ENCODE measurements at places on chromosomes 11 and 22.

DNA sequence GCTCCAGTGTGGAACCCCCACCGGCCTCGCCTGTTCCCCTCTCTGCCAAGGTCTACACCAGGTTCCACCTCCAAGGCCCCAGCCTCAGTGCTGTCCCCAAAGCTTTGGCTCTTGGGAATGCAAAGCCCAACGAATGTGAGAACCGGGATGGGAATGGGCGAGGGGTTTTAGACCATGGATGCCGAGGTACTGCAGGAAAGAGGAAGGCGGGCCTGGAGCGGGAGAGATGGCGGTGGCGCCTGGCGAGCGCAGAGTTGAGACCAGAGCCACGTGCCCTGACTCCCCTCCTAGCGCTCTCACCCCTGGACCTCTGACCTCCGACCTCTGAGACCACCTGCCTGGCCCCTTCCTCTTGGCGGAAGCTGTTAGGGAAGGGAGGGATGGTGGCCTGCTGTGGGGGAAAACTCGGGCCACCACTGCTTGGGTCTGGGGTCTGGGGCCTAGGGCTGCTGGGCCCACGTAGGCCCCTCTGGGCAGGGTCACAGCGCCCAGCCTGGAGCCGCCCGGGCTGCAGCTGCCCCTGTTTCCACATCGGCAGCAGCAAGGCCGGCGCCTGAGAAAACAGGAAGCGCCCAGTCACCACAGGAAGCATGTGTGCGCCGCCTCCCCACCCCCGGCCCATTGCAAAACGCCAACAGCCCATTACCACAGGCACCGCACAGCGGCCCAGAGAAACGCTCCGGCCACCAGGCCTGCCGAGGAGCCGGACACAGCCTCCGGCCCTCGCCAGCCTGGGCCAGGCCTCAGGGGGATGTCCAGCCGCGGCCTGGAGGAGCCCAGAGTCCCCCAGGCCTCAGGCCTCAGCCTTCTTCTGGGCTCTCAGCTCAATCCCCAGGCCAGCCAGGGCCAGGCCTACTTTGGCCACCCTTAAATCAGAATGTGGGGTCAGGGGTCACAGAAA is 13.8 kb upstream of the SLC39A13 start:
- no peak for DNase-seq

DNA sequence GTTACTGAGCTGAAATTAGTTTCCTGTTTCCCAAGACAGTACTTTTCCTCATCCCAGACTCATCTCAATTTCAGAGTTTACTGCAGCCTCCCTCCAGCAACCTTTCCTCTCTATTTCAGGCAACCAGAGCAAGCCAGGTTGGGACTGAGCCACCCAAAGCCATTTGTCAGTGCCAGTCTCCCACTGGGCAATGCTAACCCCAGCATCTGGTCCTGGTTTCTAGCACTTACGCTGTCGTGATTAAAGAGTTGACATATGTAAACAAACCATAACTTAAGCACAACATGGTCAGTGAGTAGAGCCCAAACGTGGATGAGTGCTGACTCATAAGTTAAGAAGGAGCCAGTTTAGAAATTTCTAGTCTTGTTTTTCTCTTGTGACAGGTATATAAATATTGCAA is 119.6 kb upstream of the BLID start:
- DNase-seq: no peak

- no peak for DNase-seq
Measured at GRCh38 chr11:68523743-68524142, 63.2 kb downstream of the PPP6R3 start.

DNA sequence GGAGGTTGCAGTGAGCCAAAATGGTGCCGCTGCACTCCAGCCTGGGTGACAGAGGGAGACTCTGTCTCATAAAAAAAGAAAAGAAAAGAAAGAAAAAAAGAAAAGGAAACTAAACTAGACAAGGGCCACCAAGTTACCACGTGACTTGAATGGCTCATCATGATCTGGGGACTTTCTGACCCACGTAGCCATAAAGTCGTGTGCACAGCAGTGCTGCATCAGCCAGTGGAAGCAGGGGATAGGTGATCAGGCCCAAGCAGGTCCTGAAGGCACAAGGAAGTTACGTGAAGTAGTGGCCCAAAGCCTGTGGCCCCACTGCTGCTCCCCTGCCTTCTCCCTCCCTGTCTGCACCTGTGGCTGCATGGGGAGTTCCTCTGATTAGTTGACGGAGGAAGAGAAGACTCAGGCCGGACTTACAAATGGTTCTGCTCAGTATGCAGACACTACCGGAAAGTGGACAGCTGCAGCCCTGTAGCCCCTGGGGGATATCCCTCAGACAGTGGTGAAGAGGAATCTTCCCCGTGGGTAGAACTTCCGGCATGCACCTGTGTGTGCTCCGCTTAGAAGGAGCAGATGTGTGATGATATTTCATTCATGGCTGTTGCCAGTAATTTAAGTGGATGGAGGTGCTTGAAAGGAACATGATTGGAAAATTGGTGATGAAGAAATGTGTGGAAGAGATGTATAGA is 18.2 kb upstream of the CD81 start:
- no peak for DNase-seq

DNA sequence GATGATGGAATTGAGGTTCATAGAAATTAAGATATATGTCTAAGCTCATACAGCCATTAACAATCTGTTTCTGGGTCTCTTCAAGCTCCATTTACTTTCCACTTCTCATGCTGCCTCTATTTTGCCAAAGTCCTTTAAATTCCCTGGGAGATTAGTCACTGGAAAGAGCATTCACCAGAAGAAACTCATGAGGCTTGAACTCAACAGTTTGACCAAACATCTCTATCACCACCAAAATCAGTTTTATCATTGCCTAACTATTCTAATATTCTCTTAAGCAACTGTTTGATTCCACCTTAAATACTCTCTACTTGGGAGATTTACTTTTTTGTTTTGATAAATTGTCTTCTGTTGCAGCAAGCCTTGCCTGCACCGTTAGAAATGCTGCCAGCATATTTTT is 881.3 kb downstream of the KCNA4 start:
- DNase-seq: no peak

- no peak for DNase-seq
Measured at GRCh38 chr11:85359859-85360258, 267.3 kb downstream of the DLG2 start.

GRCh38 chr11:75900848-75901247 is 85.8 kb downstream of the UVRAG start:
- DNase-seq: no peak

GRCh38 chr11:10973416-10973815 is 115.6 kb upstream of the ZBED5 start:
- no peak for DNase-seq

Data from activated CD8-positive, alpha-beta memory T cell treated with anti-CD3 and anti-CD28 coated beads for 1 hour (primary cell).